ENCODE measurements at places on chromosomes 2 and 18.
A peak's percentile ranks its signal among the peaks of the same experiment; 100 is the strongest.

DNA sequence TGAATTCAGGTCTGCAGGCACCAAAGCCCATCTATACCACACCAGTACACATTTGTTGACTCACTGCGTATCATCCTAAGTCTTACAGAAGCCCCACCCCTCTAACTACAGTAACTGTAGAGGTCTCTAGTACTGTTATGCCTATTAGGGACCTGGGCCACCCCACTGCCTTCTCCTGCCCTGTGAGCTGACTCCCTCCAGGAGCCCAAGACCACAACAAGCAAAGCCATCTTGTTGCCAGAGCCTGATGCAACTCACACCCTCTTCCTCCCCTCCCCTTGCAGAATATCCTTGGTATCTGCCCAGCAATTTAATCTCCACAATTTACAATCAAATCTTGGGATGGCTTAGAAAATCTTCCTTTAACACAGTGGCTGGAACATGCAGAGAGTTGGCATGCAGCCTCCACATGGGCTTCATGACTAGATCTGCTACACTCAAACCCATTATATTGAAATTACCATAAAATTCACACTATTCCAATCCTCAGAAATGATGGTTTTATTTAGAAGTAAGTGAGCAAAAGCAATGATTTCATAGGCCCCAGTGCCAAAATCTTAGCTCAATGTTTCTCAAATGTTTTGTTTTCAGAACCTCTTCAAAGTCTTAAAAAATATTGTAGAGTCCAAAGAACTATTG is 17.7 kb upstream of the CYP1B1 start:
- DNase-seq, result no peak

DNA sequence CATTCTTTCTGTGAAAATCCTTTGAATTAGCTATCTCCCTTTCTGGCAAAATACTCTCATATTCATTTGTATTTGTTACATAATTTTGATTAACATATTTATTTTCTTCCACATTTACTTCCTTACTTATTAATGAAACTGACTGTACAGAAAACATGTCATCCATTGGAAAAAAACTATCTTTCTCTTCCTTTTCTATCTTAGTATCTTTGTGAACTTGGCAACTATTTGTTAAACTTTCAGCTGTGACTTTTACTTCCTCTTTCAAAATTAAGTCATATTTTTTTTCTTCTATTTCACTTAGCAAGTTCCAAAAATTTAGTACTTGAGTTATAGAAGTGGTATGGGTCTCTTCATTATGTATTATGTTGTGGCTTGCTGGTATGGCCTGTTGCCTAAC is 2.6 kb downstream of the RAD51AP2 start:
- DNase-seq, result no peak

GRCh38 chr2:102317715-102318114 is 6.4 kb downstream of the IL1RL1 start:
- DNase-seq, result no peak

DNA sequence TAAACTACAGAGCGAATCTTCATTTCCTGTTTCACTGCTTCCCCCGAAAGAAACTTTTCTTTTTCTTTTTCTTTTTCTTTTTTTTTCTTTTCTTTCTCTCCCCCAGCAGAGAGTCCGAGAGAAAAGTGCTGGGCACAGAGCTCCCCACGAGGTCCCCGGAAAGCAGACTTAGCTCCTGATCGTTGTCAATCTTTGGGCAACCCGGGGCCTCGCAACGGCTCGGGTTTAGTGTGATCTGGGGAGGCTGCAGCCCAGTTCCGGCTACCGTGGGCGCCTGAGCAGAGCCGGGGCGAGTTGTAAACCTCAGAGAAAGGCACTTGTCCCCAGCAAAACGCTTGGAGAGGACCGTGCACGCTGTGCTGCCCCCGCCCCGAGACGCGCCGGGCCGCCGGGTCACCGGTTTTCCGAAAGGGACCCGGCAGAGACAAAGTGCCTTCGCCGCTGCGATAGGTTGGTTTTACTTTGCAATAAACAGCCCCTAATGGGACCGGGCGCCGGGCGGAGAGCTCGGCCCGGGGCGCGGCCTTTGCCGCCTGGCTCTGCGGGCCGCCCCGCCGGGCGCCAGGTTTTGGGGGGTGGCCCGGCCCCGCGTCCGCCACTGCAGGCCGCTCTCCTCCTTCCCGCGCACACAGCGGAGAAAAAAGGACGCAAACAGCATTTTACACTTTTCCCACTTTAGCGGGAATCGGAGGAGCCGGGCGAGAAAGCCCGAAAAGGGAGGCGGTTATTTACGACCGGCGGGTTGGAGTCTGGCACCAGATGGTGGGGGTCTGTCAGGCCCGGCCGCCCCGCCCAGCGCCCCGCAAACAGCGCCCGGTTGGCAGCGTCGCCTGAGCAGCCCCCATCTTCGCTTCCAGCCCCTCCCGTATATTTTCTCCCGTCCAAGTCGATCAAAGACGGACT is 136.0 kb downstream of the INSIG2 start:
- DNase-seq, result peak; percentile 59

DNA sequence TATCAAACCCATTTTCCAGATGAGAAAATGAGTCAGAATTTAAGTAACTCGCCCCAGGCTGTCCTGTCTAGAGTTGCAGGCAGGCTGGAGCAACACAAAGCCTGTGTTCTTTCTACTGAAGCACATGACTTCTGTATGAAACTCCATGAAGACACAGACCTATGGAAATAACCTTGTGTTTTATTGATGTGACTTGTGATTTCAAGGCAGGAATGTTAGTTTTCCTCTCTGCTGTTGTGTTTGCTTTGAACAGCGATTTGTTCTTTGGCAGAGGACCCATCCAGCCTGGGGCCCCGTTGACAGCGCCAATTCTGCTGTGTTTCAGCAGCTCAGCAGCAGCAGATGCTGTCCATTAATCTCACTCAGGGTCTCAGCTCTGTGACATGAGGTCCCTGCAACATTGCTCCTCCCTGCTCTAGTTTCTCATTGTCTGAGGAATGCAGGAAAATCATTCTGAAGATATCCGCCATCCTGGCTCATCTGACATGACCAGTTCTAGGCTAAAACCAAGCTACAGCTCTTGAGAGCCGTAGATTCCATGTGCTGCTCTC is 344.3 kb upstream of the RAB12 start:
- no peak for DNase-seq

DNA sequence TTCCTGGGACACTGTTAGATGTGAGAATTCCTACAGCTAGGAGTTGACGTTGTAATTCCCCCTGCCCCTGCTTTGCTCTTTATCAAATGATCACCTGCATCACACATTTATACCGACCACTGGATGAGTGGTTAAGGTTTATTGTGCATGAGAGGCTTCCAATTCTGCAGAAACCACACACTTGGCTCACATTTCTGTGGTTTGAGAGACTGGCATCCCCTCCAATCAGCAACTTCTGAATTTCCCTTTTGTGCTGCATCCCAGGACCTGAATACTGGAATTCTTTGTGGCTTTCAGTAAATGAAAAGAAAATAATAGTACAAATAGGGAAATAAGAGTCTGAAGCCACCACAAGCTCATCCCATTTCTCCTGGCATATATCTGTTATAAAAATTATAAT is 628.7 kb upstream of the PIK3C3 start:
- DNase-seq, result no peak

- no peak for DNase-seq
Measured at GRCh38 chr2:202009581-202009980, 24.1 kb upstream of the FZD7 start.
